ENCODE measurements at places on chromosomes 6 and 20.

DNA sequence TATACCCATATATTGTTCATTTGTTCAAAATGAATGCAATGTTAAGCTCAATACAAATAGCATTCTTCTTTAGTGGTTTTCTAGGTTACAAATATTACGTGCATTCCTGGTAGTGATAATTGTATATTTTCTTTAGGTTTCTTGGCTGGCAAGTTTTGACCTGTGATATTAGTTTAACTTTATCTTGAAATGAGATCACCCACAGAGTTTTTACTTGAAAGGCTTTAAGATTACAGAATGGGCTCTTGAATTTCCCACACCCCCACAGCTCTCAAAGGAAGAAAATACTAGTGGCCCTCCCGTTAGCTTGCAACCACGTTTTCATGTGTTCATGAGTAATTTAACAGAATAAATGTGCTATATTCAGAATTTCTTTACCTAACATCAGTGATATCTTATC is 1315.5 kb upstream of the GJE1 start:
- DNase-seq: no peak

DNA sequence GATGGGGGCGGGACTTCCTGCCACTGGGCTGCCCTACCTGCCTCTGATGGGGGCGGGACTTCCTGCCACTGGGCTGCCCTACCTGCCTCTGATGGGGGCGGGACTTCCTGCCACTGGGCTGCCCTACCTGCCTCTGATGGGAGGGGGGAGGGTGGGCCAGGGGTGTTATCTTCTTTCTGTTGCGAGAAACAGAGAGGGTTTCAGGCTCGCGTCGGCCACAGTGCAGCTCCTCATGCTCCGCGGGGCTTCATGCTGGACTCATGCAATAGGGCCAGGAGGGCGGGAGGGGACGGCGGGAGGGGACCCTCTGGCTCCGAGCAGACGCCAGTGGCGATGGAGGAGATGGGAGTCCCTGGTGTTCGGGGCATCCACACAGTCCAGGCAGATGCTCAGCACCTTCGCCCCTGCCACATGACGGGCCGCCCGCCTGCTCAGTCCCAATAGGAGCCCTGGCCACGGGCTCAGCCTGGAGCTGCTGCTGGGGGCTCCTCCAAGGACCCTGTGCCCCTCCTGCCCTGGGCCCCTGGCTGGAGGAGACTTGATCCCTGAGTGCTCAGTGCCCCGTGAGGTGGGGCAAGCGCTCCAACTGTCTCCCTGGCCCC is 48.8 kb upstream of the CHRNA4 start:
- no peak for DNase-seq

DNA sequence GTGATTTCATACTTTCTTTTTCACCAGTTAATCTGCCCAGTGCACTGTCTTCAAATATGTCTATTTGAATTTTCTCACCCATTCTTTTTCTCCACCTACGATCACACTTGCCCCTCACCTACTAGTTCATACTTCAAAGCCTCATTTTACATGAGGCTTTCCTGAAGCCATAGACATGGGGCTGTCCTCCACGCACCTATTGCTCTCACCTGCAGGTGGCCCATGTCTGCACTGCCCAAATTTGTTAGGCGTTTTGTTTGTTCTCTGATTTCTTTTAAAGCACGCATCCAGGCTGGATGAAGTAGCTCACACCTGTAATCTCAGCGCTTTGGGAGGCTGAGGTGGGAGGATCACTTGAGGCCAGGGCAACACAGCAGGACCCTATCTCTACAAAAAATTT is 106.8 kb upstream of the RIPOR2 start:
- no peak for DNase-seq

DNA sequence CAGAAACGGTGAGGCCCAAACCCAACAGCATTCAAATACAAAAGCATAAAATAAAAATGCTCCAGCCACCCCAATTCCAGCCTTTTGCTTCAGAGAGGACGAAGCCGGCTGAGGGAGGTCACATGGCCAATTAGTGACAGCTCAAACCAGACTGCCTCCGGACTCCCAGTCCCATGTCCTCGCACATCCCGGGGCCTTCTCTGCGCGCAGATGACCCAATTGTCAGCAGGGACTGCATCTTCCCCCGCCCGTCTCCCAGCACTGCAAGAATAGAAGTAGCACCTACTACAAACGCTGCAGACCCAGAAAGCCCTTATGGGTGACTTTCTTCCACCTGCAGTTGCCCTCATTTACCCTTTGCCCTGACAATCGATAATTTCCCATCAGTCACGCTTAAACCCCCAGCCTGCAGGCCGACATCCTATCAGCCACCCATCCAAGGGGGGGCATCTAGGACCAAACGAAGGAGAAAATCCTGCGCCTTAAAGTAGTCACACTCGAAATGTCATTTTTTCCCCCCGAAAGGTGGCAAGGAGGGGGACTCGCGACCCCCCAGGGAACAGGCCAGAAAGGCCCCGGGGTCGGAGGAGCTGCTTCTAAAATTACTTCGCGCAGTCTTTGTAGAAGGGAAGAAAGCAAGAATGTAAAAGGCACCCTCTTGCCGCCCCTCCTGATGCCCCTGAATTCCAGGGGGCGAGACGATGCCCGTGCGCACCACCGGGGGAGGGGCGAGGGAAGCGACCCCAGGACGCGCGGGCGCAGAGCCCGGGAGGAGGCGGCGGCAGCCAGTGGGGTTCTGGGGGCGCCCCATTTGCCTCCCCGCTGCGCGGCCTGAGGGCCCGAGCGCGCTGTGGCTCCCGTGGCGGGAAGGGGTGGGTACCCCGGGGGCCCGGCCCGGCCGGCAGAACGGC is 792 bp downstream of the SLC23A2 start:
- peak; percentile 82 for DNase-seq

DNA sequence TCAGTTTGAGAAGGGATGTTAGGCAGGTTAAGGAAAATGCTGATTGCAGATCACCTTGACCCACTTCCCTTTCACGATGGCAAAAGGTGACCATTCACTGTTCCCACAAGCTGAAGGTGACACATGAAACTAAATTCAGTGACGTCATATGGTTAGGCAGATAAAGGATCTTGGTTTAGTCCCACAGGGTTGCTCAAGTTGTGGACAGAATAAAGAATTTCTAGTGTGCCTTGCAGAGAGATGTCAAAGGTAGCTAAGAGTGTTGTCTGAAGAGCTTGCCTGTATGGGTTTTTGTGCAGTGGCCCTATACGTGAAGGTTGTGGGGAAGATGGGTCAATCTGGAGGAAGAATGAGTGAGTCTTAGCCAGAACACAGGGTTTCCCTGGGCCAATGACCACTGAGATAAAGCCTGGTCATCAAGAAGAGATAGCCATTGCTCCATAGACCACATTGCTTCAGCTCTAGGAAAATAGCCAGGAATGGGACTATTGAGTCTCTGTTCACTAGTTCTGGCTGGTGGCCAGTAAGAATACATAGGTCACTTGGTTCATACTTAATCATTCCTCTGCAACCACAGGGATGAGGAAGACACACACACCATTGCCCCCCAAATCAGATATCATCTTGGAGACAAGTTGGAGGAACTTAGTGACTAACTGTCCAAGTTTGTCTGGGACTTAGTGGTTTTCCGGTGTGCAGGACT is 148.5 kb upstream of the ATXN1 start:
- DNase-seq: no peak

- DNase-seq: no peak
Observed at GRCh38 chr6:20415712-20416454, 14.2 kb downstream of the E2F3 start.

DNA sequence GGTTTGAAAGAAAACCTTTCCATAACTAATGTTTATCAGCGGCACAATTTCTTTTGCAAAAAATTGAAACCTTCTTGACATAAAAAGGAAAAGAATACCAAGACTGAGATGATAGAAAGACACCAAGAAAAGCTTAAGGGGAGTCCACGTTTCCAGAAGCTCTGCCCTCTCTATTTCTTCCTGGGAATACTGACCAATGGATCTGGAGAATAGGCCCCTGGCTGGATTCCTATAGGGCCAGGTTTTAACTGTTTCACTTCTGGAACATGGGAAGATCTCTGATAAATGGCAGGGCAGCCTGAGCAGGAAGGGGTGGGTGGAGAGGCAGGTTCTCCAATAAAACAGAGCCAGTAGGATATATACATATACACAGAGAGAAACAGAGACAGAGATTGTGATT is 413.4 kb upstream of the JARID2 start:
- no peak for DNase-seq

- no peak for DNase-seq
Observed at GRCh38 chr6:147287869-147288271, 83.7 kb downstream of the STXBP5 start.

- DNase-seq: no peak
Observed at GRCh38 chr6:158536891-158537798, 22.7 kb upstream of the TMEM181 start.

DNA sequence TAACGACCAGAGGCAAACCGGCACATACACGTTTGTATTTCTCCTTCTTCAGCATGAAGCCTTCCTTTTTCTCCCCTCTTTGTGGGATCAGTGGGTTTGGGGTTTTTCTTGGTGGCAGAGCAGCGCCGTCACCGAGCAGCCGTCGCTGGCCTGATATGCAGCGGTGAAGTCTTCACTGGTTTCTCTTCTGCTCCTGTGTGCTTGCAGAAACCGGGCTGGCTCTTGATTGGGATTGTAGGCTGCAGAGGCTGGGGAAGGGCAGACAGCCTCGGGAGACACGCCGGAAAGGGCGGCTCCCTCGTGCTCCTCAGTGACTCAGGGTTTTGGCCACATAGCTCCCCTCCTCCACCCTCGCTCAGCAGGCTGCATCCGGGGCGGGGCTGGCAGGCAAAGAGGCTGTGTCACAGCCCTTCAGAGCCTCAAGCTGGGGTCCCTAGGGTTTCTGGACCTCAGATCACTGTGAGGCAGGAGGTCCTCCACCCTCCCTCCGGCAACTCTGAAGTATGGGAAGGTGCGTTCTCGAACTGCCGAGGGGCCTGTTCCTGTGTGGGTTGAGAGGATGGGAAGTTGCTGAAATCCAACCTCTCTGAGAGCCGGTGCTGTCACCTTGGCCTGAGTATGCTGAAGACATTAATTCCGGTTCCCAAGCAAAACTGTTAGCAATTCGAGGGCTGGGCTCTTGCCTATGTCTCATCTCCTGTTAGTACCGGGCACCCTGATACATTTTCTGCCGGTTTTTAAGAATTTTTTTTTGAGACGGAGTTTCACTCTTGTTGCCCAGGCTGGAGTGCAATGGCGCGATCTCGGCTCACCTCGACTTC is 24.2 kb downstream of the NQO2 start:
- peak; percentile 97 for DNase-seq

DNA sequence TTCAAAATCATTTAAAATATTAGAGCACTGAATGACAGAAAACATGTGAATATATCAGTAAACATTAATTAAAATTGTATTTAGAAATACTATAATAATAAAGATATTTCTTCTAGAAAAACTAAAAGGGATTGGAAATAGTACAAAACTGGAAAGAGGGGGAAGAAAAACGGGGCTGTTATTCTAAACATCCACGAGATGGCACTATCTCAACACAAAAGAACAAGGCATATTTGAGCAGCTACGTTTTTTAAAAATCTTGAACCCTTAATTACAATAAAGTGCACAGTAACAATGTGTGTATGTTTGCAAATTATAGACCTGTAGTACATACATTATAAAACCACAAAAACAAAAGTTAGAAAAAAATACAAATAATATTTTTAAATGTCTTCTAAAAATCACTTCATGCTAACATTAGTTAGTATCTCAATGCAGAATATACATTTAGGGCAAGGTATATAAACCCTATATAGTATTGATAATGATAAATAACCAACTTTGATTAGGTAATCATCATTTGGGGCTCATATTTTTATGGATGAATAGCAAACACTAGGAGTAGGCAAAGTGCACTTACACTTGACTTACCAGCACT is 42.5 kb upstream of the PNISR start:
- DNase-seq: peak; percentile 19

DNA sequence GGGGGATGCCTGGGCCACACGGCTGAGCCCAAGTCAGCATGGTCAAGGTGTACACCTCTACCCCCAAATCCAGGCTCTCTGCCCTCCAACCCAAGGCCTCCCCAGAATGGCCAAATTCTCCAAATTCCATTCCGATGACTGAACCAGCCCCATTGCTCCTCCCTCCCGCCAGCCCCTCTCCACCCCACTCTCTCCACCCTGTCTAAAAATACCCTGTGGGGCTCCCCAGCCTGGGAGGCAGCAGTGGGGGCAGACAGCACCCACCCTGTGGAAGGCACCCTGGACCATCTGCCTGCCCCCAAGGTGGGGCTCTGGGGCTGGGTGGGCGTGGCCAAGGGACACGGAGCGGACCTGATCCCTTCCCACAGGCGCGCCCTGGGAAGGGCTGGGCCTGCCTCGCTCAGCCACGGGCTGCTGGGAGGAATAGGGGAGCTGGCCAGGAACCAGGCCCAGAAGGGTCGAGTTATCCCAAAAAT is 11.4 kb downstream of the TEAD3 start:
- DNase-seq: no peak

DNA sequence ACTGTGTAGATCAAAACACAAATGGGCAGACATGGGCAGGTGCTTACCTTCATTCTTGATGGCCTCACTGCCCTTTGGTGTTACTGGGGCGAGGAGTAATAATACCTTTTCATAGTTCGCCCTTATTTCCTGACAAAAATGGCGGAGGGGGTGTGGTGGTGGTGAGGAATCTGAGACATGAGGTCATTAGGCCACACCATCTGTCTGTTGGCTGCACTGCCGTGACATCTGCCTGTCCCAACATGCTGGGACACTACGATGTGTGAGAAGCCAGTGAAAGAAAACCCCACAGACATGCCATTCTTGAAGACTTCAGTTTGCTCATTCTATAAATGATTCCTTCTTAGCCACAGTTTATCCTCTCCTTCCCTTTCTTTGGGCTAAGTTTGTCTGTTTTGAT is 13.4 kb upstream of the MAPRE1 start:
- DNase-seq: no peak

DNA sequence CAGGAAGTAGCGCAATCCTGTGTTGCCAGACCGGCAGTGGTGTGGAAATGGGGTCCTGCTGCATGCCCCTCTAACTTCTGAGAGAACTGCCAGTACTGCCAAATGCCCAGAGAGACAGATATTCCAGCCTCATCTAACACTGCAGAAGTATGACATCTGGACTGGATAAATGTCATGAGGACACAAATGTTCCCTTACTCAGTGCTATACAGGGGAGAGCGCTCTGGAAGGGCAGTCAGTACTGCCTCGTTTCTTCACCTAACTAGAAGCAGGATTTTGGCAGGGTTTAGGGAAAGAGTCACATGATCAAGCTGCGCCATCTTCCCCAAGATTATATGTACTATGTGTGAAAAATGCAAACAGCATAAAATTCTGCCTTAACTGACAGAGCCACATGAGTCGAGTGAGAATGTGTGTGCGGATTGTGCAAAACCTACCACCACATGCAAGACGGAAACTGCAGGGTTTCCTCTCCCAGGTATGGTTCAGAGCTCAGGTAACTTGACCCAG is 59.7 kb downstream of the B4GALT5 start:
- DNase-seq: no peak

DNA sequence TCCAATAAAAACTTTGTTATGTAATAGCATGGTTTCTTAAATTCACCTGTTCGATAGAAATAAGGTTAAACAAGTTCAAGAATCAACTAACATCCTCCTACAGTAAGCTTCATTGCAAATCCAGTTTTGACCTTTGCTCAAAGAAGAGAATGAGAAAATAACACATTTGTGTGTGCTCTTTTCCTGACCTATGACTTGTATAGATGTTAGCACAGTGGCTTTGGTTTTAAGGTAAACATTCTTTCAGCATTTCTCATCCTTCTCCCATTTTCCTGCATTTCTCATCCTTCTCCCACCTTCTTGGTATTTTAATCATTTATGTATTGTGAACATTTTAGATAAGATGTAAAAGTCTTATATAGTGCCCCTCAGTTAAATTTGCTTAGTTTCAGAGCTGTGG is 73.9 kb downstream of the PLCB1 start:
- DNase-seq: no peak
